Activated T-cell treated with anti-CD3 and anti-CD28 coated beads for 48 hours (primary cell): ENCODE measurements at places on chromosomes 1 and 21.

DNA sequence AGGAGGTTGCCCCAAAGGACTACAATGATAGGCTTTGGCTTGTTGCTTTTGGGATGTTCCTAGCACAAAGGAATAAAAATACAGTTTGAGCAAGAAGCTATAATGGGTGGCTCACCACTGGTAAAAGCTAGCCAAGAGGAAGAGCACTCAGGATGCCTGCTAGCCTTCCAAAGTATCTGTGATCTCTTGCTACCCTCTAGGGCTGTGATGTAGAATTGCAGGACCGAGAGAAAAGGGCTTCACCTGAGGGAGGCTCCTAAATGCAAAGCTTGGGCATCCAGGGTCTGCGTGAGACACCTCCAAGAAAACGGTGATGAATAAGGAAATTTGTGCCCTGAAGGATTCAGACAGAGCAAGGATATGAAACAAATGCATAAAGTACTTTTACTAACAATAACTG is 17.7 kb downstream of the IVL start:
- no peak for DNase-seq

- DNase-seq: peak; percentile 21
Measured at GRCh38 chr1:227192163-227192562, 126.1 kb downstream of the CDC42BPA start.

DNA sequence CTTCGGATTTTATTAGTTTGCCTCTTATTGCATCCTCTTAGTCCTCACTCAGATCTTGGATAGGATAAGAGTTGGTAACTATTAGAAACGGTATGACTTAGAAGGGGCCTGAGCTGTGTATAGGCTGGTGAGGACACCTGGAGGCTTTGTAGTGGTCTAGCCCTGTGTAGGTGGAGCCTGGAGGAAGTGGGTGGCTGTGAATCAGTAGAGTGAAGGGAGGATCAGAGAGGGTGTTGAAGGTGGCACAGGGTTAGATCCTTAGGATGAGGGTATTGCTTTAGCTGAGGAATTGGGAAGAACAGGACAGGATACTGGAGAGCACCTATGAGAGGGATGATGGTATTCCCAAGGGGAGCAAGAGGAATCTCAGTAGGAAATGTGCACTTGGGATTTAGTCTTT is 5.7 kb downstream of the VANGL1 start:
- DNase-seq: no peak

GRCh38 chr1:201214886-201215285 is 24.3 kb downstream of the IGFN1 start:
- no peak for DNase-seq

GRCh38 chr1:211329764-211330201 is 3.1 kb downstream of the TRAF5 start:
- no peak for DNase-seq

- no peak for DNase-seq
Measured at GRCh38 chr21:24714646-24715200, 892.6 kb downstream of the MRPL39 start.

- no peak for DNase-seq
Measured at GRCh38 chr1:169260478-169261151, 107.0 kb downstream of the NME7 start.

- DNase-seq: no peak
Measured at GRCh38 chr1:209367061-209367772, 216.3 kb upstream of the CAMK1G start.

GRCh38 chr1:29786791-29787732 is 550.7 kb downstream of the PTPRU start:
- DNase-seq: no peak

DNA sequence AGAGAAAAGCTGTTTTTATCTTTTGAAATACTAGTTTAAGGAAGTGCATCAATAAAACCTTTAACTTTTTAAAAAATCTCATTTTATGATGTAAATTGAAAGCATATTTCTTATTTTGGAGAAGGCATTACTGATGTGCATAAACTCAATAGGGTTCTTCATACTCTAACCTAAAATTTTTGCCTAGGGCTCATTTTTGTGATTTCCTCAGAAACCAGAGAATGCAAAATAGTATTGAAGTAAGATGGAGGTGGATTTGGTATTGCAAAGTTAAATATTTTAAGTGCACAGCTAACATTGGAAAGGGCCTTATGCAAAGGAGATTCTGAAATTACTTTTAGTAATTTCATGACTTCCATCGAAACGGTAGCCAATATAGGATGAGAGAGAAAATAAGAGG is 101.9 kb downstream of the PTGER3 start:
- DNase-seq: no peak

- no peak for DNase-seq
Measured at GRCh38 chr1:170590921-170591705, 59.1 kb downstream of the GORAB start.

DNA sequence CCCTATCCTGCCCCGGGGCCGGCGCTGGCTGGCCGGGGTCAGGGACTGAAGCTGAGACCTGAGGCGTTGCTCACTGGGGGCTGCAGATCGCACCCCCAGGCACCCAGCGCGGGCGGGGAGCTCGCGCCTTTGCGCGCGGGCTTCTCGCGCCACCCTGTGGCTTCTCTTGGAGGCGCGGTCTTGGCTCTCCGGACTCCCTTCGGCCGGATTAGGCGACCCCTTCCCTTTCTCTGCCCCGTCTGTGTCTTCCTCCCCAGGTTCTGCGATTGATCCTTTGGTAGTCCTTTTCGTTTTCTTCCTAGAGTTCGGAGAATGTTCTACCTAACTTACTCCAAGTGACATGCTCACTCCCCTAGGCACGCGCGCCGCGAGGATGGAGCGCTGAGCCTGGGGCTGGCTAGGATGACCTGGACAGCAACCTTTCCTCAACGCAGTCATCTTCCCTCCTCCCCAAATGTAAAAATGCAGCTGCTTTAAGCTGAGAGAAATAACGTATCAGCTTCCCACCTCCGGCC is 495 bp upstream of the NTRK1 start:
- peak; percentile 62 for DNase-seq

DNA sequence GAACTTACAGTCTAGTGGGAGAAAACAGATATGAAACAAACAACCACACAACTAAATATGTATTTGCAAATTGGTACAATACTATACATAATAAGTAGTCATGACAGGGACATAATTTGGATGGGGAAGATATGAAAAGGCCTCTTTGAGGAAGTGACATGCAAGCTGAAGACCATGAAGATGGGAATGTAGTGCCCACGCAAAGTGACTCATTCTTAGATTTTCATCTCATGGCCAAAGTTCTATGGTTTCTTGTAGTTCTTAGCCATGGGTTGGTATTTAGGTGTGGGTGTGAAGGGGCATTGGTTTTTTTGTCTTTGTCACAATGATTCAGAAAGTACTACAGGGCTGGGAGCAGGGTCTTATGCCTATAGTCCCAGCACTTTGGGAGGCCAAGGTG is 105.4 kb upstream of the FAM78B start:
- no peak for DNase-seq

DNA sequence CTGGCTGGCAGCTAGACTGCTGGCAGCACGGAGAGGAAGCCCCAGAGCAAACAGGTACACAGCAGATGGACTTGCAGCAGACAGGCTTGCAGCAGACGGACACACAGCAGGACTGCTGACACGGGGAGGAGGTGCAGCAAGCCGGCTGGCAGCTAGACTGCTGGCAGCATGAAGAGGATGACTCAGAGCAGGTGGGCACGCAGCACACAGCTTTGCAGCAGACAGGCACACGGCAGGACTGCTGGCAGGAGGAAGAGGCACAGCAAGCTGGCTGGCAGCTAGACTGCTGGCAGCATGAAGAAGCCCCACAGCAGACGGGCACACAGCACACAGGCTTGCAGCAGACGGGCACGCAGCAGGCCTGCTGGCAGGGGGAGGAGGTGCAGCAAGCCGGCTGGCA is 498 bp downstream of the KRTAP10-2 start:
- no peak for DNase-seq

DNA sequence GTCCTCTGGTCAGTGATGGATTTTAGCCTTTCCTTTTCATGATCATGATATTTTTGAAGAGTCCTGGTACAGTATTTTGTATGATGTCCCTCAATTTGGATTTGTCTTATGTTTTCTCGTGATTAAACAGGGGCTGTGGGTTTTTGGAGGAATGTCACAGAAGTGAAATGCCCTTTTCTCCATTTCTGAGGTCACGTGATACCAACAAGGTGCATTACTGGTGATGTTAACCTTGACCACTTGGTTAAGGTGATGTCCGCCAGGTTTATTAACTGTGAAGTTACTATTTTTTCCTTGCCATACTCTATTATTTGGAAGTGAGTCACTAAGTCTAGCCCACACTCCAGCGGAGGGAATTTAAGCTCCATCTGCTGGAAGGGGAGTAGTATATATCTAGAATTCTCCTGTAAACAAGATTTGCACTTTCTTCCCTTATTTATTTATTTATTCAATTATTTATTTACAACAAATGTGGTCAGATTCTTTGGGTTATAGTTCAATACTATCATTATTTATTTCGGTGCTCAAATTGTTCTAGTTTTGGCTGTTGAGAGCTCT is 123.4 kb downstream of the HIVEP3 start:
- no peak for DNase-seq

- no peak for DNase-seq
Measured at GRCh38 chr1:17520473-17521319, 18.8 kb upstream of the ARHGEF10L start.

DNA sequence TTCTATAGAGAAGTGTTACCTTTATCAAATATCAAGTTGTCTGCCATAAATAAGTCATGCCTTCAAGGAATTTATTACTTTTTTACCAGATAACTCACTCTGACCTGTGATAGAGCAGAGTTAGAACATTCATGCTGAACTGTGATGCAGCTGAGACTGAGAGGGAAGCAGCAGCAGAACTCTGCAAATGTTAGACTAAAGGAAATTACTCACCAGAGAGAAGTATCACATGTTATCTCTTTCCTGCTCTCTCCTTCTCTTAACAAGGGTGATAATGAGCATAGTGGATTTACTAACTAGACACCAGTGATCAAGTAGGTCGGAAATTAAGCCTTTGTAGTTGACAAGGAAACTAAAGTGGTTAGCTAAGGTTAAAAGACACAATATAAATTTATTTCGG is 181.6 kb downstream of the RASAL2 start:
- no peak for DNase-seq

GRCh38 chr1:223363057-223363855 is 720 bp downstream of the SUSD4 start:
- DNase-seq: no peak

- DNase-seq: no peak
Measured at GRCh38 chr1:3159121-3159520, 90.1 kb downstream of the PRDM16 start.

DNA sequence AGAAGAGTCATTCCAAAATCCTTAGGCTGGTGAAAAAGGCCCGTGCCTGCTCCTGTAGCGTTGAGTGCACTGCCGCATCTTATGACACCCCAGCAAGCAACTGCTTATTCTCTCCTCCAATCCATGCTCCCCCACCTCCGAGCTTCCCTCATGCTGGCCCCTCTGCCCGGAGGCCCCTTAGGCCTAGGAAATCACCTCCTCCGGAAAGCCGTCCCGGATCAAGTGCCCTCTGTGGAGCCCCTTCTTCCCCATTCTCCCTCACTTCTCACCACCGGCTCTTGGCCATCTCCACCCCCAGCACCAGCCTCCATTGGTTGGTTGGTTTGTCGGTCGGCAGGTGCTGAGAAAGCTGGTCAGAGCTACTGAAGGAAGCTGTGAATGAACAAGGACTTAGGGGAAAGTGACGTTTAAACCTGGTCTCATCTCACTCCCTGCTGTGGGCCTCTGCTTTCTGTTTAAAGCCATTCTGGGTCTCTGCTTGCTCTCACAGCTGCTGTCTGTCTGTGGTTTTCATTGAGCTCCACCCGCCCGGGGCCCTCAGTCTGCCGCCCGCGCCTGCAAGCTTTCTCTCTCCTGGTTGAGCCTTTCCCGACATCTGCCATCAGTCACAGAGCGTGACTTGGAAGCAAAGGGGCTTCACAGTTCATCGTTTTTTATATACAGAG is 122.2 kb downstream of the KCNN3 start:
- peak; percentile 53 for DNase-seq

- DNase-seq: no peak
Measured at GRCh38 chr1:67532452-67533216, 102.4 kb upstream of the SERBP1 start.

DNA sequence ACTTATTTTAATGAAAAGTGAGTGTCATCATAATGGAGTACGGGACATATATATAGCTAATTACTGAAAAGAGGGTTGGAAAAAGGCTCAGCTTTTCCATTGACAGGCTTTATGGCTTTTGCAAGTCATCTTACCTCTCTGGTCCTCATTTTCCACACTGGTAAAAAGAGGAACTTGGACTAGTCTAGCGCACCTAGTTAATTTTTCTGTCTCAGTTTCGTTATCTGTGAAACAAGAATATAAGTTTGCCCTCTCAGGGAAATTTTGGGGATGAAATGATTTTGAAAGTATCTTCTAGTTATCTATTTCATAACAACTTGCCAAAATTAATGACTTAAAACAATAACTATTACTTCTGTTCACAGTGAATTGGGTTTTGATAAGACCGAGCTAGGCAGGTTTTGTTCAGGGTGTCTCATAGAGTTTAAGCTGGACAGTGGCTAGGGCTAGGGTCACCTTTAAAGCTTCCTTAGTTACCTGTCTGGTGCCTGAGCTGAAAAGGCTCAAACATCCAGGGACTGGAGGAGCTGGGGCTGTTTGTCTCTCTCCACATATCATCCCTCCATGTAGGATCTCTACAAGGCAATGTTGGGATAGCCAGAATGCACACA is 91.7 kb downstream of the TYW3 start:
- no peak for DNase-seq

GRCh38 chr1:97996880-97997279 is 76.0 kb upstream of the DPYD start:
- DNase-seq: no peak

GRCh38 chr1:119453021-119453420 is 38.1 kb downstream of the HSD3B2 start:
- DNase-seq: peak; percentile 26

- DNase-seq: no peak
Measured at GRCh38 chr1:210535761-210536160, 207.1 kb downstream of the HHAT start.
